Stimulated activated CD8-positive, alpha-beta memory T cell treated with anti-CD3 and anti-CD28 coated beads, Interleukin-7, amount 100 ng/mL, for 48 hours (primary cell): ENCODE measurements at places on chromosomes 1 and 21.

GRCh38 chr1:160451119-160451858 is 50.9 kb downstream of the VANGL2 start:
- DNase-seq: no peak

- no peak for DNase-seq
These were observed 905.8 kb upstream of the ADGRL2 start for GRCh38 chr1:80894921-80895320.

DNA sequence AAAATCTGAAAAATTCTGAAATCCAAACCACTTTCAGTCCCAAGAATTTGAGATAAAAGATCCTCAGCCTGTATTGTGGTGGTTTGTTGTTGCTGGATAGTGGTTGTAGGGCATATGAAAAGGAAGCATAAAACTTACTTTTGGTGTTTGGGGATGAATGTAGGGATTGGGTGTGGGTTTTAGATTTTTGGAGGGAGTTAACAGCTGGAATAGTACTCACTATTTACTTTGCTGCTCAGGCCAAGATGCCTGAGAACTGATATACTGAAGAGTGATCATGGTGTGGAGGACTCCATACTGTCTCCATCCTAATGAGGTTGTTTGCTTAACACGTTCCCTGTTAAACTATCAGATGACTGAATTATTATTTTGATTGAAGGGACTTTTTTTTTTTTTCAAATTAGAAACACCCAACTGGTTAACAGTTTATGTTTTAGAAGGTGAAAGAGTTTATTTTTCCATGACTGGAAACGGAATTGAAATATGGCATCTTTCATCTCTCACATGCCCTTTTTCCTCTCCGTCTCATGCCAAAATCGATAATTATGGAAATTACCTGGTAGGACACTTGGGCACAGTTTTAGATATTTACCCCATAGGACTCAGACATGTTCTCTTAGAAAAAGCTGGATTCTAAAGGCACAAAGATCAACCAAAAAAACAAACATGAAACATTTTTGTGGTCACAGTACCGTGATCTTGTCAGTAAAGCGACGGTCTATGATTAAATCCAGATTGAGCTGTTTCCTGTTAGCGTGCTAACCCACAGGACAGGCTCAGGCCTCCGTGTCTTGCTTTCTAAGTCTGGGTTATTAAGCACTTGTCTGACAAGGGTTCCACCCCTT is 37.3 kb downstream of the RGL1 start:
- DNase-seq: no peak

- DNase-seq: no peak
These were observed 184.4 kb downstream of the SIPA1L2 start for GRCh38 chr1:232445361-232446106.

- no peak for DNase-seq
These were observed 159.7 kb upstream of the C21orf91 start for GRCh38 chr21:17978895-17979294.

DNA sequence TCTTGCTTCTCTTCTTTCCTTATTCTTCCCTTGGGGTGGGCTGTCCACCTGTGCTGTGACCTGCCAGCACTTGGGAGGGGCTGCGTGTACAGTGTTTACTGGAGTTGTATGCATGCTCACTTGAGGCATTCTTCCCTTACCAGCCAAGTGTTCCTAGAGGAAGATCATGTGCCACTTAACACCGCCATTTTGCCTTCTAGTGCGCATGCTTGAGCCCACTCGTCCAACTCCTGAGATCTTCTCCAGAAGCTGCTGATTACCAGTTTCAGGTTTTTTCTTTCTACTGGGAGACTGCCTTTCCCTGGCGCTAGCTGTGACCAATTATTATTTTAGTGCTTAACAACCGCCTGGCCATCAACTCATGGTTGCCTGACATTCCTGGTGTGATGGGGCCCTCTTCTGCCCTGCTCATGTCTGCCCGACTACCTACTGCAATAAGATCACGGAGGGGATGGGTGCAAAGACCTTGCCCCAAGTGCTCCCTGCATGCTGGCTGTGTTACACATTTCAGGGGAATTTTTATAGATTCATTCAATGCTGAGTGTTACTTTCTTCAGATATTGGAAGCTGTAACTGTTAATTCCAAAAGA is 74.2 kb upstream of the B3GALT5 start:
- no peak for DNase-seq

- DNase-seq: no peak
These were observed 7.4 kb downstream of the HMCN1 start for GRCh38 chr1:185741551-185741950.

- DNase-seq: no peak
These were observed 579.9 kb upstream of the BEND5 start for GRCh38 chr1:49356594-49356993.

DNA sequence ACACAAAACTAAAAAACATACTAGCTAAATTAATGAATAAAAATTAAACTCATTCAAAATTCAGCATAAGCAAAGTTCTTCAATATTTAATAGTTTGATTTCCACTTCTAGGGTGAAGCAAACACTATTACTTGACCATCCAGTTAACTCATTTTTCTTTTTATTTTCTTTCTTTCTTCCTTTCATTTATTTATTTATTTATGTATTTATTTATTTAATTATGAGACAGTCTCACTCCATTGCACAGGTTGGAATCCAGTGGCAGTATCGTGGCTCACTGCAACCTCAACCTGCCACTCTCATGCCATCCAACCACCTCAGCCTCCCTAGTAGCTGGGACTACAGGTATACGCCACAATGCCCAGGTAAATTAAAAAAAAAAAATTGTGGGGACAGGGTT is 2069.5 kb downstream of the NCAM2 start:
- no peak for DNase-seq

- DNase-seq: no peak
These were observed 151.9 kb upstream of the GJB5 start for GRCh38 chr1:34602907-34603306.

DNA sequence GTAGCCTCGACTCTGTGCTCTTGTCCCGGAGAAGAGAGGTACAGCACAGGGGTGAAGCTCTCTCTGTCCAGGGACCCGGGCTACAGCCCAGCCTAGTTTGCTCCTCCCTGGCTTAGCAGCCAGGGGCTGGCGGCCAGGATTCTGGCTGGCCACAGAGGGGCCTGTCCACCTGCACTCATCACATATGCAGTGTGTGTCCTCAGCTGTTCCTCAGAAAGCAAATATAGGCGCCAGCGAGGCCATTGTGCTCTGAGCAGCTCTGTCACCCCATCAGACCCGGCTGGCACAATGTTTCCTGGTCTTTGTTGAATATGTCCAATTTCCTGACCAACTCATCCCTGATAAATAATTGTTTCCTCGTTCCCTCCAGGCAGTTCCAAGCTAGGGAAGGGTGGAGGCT is 28.5 kb downstream of the KCND3 start:
- no peak for DNase-seq

GRCh38 chr21:34205811-34206571 is 132.6 kb downstream of the MRPS6 start:
- no peak for DNase-seq

DNA sequence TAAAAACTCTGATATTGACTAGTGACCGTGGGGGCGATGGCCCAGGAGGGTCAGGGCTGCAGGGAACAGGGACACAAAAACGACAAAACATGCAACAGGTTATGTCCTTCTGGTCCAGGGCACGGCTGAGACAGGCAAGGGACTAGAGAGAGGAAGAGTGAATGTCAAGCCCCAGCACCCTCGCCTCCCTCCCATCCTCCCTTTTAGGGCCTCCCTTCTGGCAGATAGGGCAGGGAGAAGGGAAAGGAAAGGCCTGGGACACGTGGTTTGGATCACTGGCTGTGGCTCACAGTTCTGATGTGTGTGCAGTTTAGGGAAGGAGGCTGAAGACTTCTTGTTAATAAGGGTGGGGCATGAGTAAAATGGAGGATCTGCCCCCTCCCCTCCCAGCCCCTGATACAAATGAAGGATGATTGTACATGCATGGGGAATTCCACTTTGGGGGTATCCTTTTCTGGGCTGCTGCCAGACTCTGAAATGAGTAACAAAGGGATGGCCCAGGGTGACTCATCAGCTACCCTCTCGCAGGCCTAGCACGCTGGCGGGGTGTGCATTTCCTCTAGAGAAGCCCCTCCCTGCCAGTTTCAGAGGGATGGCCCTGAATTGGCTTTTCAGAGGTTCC is 14.2 kb downstream of the CAPN2 start:
- peak; percentile 90 for DNase-seq

GRCh38 chr1:246156847-246157246 is 350.2 kb downstream of the SMYD3 start:
- no peak for DNase-seq

DNA sequence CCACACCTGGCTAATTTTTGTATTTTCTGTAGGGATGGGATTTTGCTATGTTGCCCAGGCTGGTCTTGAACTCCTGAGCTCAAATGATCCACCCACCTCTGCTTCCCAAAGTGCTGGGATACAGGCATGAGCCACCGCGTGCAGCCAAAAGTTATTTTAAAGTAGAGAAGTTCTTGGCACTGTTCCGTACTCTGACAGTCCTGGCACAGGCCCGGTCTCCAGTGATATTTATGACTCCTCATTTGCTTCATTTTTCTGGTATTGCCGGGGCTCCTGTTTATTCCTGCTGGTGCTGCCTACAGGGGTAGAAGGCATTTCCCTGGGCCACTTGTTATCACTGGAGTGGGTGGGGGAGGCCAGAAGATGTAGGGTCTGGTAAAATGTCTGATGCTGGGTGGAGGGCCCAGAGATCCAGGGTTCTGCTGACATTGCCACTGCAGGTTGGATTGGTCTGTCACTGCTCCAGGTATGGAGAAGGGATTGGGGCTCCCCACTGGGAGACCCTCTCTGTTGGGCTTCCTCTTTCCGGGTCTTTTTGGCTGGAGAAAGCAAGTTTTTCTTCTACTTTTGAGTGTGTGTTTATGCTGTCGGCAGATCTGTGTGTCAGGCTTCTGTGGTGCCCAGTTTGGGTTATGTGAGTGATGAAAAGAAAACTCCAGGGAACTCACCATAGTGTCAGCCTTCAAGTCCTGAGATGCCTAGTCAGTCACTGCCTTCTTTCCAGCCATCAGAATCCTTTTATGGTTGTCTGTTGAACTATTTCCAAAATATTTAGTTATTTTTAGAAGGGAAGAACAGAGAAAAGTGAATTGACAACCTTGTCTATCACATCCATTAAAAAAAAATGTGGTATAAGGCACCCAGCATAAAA is 4.5 kb downstream of the MROH7 start:
- DNase-seq: no peak

DNA sequence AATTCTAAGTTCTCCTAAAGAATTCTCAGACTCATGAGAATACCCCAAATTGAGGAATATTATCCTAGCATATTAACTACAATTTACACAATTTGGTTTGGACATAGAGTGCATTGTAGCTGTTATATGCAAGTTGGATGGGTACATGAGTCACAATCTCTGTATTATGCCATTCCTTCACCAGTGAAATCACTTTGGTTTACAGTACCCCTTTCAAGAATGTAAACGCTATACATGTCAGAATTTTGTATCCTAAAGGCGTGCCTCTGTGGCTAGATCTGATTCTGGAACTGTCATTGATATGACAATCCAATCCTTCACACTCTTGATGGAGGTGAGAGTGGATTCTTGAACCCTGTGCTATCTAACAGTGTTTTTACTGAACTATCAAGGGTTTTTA is 6.7 kb upstream of the IL10RB start:
- DNase-seq: no peak

DNA sequence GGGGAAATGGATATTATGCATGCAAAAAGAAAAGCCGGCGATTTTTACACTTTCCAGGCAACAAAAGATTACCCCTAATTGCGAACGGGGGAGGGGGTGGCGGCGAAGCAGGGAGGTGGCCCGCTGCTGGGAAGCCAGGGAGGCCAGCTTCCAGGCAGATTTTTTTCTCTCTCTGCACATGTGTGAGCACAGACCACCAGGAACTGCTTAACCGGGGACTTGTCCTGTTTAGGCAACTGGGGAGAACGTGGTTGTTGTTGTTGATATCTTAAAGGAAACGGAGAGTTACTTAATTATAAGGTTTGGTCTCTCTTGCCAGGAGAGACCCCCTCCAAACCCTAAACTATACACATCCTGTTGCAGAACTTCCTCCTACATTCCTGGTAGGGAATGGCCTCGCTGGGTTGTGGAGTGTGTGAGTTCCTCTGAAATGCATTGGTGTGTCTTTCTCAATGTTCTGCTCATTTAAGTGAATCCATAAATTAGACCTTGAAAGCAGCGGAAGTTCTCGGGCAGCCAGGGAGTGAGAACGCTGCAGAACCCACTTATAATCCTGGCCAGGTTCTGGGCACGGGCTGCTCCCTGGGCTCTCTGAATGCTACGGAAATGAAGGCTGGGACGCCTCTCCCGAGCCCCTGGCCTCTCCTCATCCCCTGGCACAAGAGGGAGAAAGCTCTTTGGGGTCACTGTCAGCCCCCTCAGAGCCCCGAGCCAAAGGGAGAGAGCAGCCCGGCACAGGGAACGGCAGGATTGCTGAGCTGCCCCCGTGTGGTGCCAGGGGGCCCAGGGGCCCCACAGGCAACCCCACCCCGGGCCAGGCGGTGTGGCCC is 250.0 kb downstream of the FOXD2 start:
- no peak for DNase-seq
